Vagina (tissue), 2 donors: ENCODE measurements at places on chromosomes 7 and 10.

DNA sequence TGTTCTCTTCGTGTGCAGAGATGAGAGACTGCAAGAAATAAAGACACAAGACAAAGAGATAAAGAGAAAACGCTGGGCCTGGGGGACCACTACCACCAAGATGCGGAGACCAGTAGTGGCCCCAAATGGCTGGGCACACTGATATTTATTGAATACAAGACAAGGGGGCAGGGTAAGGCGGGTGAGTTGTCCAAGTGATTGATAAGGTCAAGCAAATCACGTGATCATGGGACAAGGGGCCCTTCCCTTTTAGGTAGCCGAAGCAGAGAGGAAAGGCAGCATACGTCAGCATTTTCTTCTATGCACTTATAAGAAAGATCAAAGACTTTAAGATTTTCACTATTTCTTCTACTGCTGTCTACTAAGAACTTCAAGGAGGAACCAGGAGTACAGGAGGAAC lies 762.1 kb downstream of the TNS3 start:
- no peak for DNase-seq

DNA sequence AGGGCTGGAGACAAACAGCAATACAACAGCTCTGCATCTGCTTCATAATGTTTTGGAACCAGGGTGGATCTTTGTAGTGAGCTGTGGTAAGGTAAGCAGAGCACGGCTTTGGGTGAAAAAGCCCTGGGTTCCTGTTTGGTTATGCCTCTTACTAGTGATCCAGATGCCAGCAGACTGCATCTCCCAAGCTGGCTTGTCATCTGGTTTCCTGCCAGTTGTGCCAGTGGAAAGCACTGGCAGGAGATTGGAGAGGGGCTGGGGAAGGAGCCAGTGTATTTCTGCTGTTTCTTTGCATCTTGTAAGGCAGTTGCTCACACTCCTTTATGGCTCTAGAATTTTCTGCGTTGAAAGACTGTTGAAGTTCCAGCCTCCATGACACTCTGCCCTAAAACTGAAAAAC lies 137.6 kb downstream of the TSPAN12 start:
- DNase-seq = no peak

- DNase-seq = no peak
Observed at GRCh38 chr10:52334595-52334994, 20.5 kb downstream of the DKK1 start.

GRCh38 chr7:96998744-96999143 lies 6.6 kb upstream of the DLX6 start:
- DNase-seq = no peak

GRCh38 chr10:43746906-43747305 lies 98.2 kb upstream of the ZNF32 start:
- DNase-seq = no peak

DNA sequence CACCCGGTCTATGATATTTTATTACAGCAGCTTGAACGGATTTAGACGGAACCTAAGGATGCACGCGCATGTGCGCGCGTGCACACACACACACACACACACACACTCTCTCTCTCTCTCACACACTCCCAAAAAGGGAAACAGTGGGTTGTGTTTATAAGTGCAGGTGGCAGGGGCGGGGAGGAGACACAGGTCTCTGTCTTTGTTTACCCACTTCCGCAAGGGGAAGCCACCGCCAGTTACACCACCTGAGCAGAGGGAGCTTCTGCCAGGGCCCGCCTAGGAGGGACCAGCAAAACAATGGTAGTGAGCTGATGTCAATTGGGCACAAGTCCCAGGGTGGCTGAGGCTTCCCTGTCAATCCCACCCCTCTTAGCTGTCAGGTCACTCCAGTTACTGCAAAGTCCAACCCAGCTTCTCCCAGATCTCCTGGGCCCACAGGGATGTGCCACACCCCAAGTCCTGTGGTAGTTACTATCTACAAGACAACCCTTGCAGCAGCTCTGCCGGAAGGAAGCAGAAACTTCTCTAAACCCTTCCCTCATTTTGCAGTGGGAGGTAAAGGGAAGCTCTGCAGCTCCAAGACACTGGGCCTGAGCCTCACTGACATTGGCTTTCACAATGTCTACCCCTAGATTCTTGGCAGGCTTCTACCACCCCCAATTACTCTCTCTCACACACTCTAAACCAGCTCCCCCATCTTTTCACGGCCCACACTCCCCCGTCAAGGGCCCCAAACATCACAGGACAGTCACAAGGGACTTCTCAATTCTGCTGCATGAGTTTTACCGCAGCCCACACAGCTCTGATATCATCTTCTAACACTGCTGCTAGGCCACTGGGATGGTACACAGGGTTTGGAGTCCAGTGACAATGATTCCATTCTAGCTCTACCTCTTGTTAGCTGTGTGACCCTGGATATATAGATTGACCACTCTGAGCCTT lies 17.6 kb downstream of the ANXA11 start:
- DNase-seq = no peak

GRCh38 chr7:132757783-132758182 lies 181.5 kb upstream of the PLXNA4 start:
- DNase-seq = no peak

DNA sequence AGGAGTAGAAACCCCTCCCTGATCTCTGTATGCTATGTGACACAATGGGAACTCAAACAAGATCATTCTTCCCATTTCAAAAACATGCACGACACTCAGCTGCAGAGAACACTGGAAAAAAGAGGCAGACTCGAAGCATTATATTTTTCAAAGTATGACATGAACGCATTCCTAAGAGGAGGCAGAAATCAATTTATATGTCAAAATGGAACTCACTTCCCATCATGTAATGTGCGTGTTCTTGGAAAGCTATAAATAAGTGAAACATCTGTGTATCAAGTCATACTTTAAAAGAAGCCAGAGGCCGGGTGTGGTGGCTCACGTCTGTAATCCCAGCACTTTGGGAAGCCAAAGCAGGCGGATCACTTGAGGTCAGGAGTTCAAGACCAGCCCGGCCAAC lies 142.7 kb downstream of the ICA1 start:
- no peak for DNase-seq

DNA sequence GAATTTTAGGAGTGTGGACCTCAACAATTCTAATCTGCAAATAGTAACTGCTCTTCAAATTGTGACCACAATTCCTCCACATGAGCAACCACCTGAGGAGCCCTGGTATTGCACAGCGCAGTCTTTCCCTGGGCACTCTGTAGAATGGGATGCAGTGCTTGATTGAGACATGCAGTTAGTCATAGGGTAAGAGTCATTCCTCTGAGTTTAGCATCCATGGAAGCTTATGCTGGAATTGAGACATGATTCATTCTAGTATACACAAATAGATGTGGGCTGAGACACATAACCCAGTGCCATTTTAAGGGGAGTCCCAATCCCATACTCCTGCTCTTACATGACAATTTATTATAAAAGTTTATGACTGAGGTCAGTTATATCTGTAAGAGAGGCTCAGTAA lies 582.3 kb upstream of the CNTNAP2 start:
- DNase-seq = no peak

DNA sequence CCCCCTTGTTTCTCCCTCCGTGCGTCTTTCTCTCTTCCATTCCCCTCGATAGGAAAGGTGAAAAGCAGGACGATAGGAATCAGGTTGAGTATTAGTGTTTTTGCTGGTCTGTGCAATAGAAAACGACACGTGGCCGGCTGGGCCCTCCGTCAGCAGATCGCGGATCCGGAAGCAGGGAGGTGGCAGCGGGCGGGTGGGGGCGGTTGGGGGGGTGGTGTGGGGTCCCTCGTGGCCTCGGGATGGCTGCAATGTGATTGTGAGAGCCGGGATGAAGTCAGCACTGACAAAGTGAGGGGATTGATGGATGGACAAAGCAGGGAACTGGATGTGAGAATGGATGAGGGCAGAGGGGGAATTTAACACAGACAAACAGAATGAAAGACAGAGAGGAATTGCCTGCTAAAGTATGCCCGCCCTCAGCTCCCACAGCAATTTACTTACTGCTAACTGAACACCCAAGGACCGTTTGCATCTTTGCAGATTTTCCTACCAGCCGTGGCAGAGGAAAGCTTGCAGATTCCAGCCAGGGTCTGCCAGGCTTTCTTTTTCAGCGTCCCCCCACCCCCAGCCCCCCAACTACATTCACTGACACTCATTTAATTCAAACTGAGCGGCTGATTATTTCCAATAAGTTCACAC lies 280.9 kb downstream of the LRMDA start:
- DNase-seq = no peak

DNA sequence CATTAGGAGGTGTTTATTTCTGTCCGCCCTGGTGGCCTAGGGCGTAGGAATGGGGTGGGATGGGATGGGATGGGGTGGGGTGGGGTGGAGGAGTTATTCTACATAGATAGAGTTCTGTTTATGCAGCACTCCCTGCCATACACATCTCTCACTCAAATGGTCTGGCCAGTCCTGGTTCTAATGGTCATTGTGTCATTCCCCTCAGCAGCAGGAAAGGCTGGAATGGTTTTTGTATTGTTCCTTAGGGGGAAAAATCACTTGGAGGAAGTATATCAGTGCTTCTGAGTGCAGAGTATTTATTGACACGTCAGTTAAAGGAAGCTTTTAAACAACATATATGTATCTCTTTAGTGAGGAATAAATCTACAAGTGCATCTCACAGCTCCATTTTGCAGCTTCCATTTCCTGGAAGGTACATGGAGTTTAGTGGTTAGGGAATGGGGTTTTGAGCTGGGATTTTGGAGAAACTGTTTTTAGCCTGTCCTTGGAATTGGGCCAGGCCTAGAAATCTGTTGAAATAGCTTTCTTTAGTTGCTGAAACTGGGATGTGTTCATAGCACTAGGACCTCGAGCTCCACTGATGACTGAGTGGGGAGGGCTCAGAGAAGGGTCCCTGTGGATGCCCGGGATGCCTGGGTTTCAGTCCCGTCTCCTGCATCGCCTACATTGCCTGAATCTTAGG lies 8.3 kb downstream of the TSPAN14 start:
- DNase-seq = no peak

DNA sequence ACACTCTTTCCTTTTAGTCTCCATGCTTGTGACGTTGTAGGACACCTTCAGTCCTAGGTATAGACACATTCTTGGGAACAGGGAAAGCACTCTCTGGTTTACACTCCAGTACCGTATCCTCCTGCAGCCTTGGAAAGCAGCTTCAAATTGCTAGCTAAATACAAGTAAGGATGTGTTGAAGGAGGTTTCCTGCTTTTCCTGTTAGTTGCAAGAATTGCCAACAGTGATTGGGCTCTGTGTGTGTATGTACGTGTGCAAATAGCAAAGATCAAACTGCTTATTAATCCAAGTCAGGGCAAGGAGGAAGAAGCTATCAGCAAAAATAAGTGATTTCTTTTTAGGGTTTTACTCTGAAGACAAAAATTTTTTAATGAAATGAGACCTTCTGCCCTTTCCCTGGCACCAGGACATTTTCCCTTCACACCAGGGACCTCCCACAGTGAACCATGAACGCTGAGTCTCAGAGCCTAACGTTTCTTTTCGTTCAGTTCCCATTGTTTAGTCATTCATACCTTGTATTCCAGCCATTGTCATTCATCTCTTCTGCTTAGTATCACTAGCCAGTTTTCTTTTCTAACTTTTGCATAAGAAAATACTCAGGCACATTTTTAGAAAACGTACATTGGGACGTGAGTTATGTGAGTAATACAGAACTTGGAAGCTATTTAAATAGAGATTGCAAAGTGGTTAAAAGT lies 36.9 kb upstream of the AUTS2 start:
- DNase-seq = no peak

DNA sequence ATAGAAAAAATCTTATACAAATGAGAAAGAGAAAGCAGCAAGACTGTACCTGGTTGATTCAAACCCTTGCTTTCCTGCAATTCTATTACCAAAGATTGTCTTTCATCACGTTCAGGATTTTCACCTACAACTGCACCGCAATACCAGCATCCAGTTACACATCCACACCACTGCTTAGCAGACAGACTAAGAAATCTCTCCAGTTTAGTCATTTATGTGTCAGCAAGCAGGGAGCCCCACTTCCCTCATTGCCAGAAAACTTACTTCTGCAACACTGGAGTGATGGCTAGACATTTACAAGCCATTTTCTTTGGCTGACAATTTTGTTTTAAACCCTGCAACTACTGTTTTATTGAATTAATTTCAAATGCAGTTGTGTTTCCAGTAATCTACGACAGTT lies 359.6 kb upstream of the MEOX2 start:
- no peak for DNase-seq

GRCh38 chr10:125034675-125035074 lies 92.8 kb downstream of the ZRANB1 start:
- no peak for DNase-seq

DNA sequence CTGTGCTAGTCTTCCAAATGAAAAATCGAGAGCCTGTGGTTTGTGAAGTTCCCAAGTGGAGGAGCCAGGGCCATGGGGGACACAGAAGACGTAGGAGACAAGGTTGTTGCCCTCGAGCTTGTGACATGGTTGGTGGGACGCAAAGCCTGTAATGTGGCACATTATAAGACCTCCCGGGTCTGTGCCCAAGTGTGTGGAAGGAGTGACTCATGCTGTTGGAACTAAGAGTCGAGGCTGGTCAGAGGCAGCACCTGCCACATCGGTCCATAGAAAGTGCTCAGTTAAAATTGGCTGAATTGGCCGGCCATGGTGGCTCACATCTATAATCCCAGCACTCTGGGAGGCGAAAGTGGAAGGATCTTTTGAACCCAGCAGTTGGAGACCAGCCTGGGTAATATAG lies 27.0 kb upstream of the PODXL start:
- no peak for DNase-seq

DNA sequence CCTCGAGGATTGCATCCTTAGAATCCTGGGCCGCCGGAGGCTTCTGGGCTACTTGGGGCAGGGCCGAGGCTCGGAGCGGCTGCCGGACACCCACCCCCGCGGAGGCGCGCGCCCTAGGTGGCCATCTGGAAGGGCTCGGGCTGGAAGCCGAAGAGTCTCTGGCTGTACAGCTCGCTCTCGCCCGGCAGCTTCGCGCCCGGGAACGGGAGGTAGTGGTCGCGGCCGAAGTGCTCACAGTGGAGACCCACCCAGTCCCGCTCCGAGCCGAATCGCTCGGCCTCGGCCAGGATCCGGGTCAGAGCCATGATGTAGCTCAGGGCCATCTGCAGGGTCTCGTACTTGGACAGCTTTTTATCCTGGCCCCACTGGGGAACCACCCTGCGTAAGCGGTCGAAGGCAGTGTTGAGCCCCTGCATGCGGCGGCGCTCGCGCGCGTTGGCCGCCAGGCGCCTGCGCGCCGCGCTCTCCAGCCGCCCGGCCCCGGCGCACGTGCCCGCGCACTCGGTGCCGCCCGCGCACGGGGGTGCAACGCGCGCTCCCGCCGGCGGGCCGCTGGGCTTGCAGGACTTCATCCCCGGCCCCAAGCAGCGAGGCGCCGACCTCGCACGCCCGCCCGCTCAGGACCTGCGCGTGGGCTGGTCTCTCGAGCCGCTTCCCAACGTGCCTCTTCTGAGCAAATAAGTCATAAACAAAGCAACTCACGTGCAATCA lies 652 bp downstream of the ATOH7 start:
- no peak for DNase-seq
